ENCODE measurements at places on chromosomes 3 and 15.
A peak's percentile ranks its signal among the peaks of the same experiment; 100 is the strongest.

GRCh38 chr15:78810003-78810361, 1.3 kb downstream of the ADAMTS7 start:
- no peak for DNase-seq

DNA sequence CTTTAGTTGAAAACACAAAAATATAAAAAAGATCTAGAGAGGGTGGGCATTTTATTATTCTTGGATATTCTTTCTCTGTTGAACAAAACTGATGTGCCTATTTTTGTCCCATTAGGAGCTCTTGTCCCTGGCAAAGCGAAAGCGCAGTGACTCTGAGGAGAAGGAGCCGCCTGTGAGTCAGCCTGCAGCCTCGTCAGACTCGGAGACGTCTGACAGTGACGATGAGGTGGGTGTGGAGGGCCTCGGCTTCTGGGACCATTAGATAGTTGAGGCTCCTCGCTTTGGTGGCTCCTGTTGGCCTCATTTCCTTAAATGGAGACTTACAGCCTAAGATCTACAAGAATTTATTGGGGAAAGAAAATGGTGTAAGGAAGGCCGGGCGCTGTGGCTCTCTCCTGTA, 21.3 kb downstream of the RTF1 start:
- DNase-seq: no peak

DNA sequence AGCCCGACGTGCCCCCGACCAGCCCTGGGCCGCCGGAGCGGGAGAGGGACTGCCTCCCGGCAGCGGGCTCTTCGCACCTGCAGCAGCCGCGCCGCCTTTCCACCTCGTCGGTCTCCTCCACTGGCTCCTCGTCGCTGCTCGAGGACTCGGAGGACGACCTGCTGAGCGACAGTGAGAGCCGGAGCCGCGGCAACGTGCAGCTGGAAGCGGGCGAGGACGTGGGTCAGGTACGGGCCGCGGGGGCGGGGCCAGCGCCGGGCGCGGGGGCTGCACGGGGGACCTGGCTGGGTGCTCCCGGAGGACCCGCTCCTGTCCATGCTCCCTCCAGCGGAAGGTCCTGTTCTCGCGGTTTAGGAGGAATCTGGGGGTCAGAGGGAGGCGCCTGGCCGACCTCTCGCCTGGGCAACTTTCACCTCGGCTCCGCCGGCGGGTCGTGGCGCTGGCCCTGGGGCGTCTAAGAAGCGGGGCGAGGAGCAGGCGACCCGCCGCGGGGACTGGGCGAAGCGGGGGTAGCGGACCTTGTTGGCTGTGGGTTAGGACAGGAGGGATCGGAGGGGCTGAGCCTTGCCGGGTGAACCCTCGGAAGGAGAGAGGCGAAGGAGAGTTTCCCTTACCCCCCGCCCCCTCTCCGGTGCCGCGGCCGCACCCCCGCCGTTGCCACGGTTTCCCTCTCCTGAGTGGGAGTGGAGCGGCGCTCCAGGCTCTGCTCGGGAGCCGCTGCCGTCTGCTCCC, 682 bp downstream of the ITPKA start:
- peak; percentile 59 for DNase-seq

DNA sequence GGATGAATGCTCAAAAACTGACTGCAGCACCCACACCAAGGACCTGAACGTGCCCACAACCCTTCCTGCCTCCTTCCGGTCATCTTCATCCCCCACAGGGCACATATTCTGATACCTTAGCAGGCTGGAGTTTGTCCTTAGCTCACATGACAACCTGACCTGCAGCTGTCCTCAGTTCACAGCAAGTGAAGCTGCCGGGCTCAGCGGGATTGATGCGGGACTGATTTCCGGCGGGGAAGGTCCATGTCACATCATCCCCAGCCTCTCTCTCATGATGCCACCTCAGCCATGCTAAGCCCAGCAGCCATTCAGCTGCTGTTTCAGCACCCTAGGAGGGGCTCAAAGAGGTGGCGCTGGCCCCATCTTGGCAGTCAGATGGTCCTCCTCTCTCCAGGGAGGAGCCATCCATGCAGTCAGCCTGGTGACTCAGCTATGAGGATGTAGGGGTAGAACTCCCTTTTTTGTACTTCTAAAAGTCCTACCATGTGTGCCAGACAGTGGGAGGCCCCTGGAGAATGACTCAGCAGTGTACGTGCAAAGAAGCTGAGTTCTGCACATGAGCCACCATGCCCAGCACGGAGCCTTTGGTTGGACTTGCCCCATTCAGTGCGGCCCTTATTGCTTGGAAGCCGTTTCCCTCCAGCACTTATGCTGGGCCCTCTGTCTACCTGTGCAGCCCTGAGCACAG, 9.5 kb downstream of the CA12 start:
- DNase-seq: peak; percentile 64

- no peak for DNase-seq
Observed at GRCh38 chr3:145035682-145036081, 1064.1 kb downstream of the DIPK2A start.

DNA sequence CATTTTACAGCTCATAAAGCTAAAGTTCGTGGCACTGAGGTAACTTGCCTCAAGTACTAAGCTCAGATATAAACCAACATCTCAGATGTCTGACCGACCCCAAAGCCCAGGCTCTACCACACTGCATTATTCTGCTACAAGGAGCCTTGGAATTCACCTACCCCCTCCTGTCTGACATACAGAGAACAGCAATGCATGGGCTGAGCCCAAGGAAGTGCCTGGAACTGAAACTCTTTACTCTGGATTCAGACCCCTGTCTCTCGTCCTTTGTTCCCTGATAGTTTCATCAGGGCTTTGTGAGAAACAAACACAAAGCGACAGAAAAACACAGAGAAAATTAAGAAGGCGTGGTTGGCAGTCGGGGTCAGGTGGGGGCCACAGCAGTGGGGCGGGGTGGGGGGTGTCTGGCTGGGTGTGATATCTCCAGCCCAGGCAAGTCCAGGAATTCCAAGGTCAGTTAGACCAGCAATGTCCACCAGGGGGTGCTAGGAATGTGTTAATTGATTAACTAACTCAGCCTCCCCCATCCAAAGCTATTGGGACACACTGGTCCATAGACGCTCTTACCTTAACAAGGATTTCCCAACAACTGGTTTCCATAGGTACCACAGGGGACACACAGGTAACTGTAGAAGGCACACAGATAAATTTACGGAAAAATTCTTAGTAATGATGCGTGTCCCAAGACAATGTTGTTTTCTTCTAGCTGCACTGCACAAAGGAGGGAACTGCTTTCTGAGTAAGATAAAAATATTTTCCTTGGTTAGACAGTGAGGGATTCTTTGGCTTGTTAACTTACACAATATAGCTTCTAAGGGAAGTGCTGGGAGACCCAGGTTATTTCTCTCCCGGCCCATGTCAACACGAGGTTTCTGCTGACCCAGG, 18.8 kb upstream of the SSUH2 start:
- peak; percentile 70 for DNase-seq

GRCh38 chr15:40097968-40098476, 10.7 kb downstream of the BMF start:
- no peak for DNase-seq

DNA sequence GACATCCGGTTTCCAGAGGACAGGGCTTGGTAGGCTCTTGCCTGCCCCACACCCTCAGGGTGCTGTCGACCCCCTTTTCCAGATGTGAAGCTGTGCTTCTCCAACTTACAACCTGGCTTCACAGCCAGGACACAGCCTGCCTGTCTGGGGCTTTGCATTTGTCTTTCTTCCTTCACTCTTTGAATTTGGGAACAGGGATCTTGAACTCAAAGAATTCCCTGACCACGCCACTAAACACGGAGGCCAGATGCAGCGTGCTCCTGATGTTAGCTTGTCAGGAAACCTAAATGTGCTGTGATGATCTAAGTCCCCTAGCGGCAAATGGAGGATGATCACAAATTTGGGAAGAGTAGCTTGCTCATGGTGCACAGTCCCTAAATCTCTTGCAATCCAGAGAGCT, 244.8 kb upstream of the RGMA start:
- no peak for DNase-seq

GRCh38 chr3:71709908-71710511, 15.2 kb downstream of the EIF4E3 start:
- no peak for DNase-seq

- DNase-seq: no peak
Observed at GRCh38 chr15:89975482-89976245, 25.5 kb upstream of the ZNF710 start.

DNA sequence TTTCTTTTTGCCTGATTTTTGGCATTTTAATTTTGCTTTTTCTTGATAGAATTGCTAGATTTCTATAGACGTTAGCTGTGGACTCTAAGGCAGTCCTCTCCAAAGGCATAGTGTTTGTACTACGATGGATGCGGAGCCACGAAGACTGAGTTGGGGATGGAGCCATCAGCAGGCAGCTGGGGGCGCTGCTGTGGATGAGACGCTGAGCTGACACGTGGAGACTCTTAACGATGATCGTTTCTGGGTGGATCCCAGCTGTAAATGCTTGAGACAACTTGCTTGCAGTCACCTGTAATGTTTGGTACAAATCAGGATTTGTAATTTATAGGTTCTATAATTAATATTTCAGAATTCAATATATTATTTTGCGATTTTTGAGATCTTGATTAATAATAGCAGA, 13.3 kb upstream of the PPP1R2 start:
- peak; percentile 42 for DNase-seq

DNA sequence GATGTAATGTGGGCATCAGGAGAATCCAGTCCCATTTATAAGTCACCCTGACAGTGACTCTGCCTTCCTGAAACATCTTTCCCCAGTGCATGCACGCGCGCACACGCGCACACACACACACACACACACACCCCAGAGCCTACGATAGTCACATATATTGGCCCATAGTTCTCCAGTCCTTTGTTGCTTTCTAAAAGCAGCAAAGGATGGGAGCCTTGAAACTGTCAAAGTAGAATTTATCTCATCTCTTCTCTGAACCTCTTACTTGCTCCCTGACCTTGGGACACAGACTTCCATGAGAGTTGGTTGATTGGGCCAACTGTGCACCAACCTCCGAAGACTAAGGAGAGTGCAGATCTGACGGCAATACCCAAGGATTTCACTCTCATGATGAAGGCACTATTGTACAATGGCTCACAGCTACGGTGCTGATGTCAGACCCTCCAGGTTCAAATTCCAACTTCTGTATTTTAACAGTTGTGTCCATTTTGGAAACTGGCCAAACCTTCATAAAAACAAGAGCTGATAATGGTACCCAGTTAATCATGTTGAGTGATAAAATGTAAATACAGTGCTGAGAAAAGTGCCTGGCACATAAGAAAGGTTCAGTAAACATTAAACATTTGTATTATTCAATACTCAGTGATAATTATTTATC, 8.3 kb downstream of the CPA3 start:
- DNase-seq: no peak

DNA sequence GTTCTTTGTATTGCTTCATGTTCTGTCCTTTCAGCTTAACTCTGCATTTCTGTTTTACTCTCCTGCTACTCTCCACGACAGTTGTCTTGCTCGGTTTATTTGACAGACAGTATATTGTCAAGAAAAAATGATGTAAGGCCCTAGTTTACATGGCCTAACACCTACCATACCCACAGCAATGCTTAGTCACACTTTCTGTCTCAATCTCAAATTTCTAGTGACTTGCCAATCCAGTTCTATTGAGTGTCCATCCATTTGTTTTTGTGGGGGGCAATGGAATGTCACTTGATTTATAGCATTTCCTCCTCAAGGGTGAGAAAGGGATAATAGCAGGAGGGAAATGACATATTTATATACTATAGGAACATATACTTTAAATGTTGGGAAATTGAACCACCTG, 676.2 kb downstream of the NAALADL2 start:
- no peak for DNase-seq

GRCh38 chr3:109356442-109357155, 19.3 kb upstream of the DPPA4 start:
- no peak for DNase-seq
